ENCODE measurements at places on chromosomes 12 and 14. TPM values are rescaled to one million over a fixed set of nuclear protein-coding genes. Genes with fewer than 3 reads are reported as not detected.
A peak's percentile ranks its signal among the peaks of the same experiment; 100 is the strongest.

DNA sequence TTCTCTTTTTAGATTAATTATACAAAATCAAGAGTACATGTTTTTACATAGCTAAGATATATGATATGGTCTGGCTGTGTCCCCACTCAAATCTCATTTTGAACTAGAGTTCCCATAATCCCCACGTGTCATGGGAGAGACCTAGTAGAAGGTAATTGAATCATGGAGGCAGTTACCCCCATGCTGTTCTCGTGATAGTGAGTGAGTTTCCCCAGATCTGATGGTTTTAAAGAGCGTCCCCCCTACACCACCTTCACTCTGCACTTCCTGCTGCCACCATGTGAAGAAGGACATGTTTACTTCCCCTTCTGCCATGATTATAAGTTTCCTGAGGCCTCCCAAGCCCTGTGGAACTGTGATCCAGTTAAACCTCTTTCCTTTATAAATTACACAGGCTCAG is 21.4 kb upstream of the DRAM1 start:
- DNase-seq = no peak

KRT82 gene
- total RNA-seq = not detected

DNA sequence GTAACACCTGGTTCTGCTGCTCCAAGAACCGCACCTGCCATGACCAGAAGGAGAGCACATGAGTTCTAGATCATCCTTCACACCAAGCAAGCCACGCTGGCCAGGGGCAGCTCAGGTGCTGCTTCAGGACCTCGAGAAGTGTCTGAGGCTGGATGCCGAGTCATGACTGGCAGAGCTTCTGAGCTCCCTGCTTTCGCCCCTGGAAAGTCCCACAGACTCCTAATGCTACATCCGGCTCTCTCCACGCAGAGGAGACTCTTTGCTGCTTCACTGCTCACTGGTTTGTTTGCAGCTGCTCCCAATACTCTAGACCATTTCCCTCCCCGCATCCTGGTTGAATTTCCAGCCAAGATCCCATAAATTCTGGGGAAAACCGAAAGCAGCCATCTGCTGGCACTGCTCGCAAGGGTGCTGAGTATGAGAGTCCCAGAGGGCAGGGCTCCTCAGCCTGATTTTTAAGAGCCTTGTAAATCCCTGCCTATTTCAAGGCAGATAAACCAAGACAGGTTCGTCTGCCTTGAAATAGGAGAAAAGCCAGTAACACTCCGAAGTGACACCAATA is 1.4 kb downstream of the KRT2 start:
- DNase-seq = no peak

GRCh38 chr14:72880820-72881219 is 13.1 kb downstream of the DPF3 start:
- DNase-seq = no peak

VDR gene
- total RNA-seq = 2.5 TPM

DNA sequence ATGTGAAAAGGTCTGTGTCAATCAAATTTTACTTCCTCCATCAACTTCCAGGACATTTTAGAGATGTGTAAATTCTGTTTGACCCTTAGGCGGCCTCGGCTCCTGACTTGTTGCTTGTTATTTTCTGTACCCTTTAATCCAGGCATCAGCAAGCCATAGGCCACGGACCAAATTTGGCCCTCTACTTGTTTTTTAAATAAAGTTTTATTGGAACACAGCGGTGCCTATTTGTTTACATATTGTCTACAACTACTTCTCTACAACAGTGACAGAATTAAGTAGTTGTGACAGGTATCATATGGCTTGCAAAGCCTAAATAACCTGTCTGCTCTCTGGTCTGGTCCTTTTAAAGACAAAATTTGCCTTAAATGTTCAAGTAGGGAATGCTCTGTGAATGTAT is 132.1 kb downstream of the AACS start:
- DNase-seq = no peak

DNA sequence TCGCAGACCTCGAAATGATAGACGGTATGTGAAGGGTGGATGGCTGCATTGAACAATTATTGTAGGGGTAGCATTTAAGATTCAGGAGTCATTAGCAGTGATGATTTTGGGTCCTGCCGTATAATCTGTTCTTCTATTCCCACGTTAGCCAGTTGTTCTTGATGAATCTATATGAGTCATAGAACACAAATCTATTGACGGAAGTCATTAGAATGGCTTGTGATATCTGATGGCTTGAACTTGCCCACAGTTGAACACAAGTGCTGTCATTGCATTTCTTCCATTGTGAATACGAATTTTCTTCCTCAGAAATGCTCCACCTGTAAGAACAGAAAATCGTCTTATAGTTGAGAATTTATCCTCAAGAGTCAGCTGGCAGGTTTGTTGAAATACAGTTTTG is 1.9 kb downstream of the SRSF5 start:
- no peak for DNase-seq

- DNase-seq = no peak
These were observed 34.2 kb upstream of the KTN1 start for GRCh38 chr14:55545779-55546178.

DNA sequence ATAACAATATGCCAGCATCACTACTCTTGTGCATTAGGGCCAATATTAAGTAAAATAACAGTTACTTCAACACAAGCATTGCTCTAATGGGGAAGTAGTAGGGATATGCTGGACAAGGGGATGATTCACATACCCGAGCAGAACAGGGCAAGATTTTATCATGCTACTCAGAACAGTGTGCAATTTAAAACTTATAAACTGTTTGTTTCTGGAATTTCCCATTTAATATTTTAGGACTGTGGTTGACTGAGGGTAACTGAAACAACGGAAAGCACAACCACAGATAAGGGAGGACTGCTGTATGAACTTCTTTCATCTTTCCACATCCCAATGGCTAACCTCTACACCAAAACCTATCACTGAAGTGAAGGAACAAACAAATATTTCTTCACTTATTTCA is 36.8 kb downstream of the SARNP start:
- DNase-seq = no peak

GRCh38 chr12:65443038-65443437 is 164.6 kb downstream of the MSRB3 start:
- DNase-seq = no peak

STXBP6 gene
- 36.9 TPM for total RNA-seq

GRCh38 chr14:59117754-59118528 is 70.5 kb upstream of the DAAM1 start:
- DNase-seq = no peak

- DNase-seq = no peak
These were observed 54.0 kb downstream of the CYP46A1 start for GRCh38 chr14:99737956-99738667.

PLCZ1 gene
- total RNA-seq = not detected

MANSC1 gene
- total RNA-seq = 22.7 TPM

DNA sequence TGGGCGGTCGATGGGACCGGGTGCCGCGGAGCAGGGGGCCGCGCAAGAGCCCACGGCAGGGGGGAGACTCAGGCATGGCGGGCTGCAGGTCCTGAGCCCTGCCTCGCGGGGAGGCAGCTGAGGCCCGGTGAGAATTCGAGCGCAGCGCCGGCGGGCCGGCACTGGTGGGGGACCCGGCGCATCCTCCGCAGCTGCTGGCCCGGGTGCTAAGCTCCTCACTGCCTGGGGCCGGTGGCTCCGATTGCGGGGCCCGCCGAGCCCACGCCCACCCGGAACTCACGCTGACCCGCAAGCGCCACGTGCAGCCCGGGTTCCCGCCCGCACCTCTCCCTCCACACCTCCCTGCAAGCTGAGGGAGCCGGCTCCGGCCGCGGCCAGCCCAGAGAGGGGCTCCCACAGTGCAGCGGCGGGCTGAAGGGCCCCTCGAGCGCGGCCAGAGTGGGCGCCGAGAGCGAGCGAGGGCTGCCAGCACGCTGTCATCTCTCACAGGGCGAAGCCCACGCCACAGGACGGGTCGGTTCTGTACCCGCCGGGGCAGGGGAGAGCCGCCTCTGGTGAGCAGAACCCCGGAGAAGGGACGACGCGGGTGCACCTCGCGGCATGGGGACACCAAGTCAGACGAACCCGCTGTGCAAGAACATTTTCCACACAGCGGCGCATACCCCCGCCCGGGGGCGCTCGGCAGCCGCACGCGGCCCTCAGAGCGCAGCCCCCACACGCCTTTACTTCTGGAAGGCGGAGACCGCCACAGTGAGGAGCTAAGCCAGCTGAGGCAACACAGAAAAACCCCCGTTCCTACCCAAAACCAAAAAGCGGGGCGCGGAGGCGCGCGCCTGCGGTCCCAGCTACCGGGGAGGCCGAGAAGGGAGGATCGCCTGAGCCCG is 1.2 kb upstream of the SIVA1 start:
- no peak for DNase-seq

- DNase-seq = no peak
These were observed 501.1 kb downstream of the NAV3 start for GRCh38 chr12:78331753-78332152.

TMEM116 gene
- total RNA-seq = 7.5 TPM

DNA sequence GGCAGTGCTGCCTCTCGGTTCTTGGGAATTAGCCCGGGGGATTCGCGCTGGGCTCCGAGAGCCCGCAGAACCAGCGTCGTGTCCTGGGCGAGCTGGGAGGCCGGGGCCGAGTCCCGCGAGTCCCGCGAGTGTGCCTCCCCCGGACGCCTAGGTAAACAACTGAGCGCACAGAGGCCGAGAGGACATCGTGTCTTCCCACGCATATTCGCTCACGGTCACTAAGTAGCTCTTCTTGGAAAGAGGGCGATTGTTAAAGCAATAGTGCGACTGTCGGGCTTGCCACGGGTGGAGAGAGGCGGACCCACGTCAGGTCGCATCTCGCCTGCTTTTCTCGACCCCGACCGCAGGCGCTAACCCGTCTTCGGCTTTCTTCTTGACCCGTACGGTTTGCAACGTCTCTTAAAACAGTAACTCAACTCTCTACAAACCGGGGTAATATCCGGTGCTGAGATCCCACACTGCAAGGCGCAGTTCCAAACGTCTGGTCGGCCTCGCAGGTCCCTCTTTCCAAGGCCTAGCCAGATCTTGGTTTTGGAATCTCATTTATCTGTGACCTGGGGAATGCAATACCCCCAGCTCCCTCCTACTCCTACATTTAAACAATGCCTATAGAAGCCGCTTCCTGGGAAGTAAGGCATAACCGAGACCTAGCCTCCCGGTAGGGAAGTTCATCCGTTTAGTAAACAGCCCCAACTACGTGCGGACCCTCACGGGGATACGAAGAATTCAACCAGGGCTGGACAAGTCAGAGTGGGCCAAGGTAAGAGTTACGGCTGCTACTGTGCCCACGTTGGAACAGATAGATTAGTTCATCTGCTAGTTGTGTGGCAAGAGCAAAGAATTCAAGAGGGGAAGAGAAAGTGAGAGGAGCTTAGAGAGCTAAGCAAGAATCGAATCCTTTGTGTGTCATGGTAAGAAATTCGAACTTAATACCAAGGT is 736 bp upstream of the PHLDA1 start:
- DNase-seq = peak; percentile 93

GRCh38 chr12:40583743-40584142 is 108.5 kb upstream of the CNTN1 start:
- no peak for DNase-seq

DNA sequence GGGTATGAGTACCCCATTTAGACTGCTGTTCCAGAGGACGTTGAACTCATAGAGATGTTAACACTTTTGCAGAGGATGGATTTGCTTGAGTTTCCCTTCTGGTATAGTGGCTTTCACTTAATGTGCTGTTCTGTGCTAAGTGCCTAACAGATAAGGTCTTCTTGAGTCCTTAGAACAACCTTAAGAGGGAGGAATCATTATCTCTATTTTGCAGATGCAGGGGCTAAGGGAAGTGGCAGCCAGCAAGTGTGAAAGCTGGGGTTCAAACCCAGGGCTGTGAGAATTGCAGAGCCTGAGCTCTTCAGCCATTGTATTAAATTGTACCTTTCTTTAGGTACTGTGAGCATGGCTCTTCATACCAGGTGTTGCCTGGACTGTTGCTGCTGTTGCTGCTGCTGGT is 122.1 kb upstream of the NRXN3 start:
- DNase-seq = no peak

DNA sequence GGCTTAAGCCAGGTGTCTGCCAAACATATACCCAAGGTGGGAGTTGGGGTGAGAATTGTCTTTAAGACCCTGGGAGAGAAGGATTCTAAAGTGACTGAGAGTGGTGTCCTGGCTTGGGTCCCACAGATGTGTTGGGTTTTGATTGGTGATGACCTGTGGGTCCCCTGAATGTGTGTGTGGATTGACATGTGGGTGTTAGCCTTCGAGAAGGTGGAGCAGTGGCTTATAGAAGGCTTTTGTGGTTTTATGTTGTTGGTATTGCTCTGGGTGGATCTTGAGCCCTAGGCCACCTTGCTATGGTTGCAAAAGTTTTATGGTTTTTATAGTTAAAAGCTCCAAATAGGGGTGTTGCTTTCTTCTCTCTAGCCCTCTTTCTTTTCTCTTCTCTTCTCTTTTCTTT is 29.7 kb downstream of the PLEKHG3 start:
- no peak for DNase-seq

DNA sequence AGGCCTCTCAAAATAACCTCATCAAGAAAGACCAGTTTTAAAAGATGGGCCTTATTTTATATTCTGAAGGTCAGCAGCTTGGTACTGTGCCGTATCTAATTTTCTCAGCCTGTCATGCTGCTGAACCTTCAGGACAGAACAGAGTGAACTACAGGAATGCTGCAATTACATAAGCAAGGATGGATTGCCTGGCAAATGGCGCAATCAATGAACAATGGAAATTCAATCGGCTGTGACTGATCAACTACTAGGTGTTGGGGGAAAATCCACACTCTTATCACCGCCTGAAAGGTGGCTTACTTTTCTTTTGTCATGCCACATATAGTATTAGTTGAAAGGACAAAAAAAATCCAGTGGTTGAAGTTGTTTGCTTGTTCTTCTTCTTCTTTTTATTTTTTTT is 8.5 kb downstream of the ACSS3 start:
- DNase-seq = no peak

CNPY2 gene
- 51.1 TPM for total RNA-seq

GRCh38 chr12:130818635-130819576 is 20.1 kb downstream of the STX2 start:
- no peak for DNase-seq

GRCh38 chr12:104334581-104334980 is 31.0 kb downstream of the EID3 start:
- no peak for DNase-seq

DNA sequence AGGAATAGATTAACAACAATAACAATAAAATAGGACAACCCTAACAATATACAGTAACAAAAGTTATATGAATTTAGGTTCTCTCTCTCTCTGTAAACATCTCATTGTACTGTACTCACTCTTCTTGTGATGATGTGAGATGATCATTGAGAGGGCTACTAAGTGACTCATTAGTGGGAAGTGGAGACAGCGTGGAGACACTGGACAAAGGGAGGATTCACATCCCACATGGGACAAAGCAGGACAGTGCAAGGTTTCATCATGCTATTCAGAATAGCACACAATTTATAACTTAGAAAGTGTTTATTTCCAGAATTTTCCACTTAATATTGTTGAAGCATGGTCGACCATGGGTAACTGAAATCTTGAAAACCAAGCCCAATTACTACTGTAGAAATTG is 26.0 kb upstream of the SPATA7 start:
- DNase-seq = no peak

- DNase-seq = no peak
These were observed 933.8 kb downstream of the TMEM121 start for GRCh38 chr14:106459971-106460730.

DNA sequence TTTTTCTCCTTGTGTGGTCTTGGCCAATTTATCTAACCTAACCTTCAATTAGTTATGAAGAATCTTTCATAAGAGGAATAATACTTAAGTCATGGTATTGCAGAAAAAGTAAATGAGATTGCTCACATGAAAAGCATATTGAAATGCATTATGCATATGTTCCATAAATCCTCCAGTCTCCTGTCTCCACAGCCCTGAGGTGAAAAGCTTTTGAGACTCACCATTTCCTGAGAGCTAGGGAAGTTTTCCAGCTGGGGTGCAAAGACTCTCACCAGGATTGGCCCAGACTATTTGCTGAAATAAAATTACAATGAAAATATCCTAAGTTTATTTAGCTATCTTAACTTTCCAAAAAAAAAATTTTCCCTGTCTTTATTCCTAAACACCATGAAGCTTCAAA is 723.8 kb upstream of the FLRT2 start:
- DNase-seq = no peak
